ENCODE measurements at places on chromosomes 2 and 18. TPM values are rescaled to one million over a fixed set of nuclear protein-coding genes. Genes with fewer than 3 reads are reported as not detected.

The GAREM2 gene
- total RNA-seq, result 3.3 TPM

The RAPH1 gene
- 43.9 TPM for total RNA-seq

The RNF144A gene
- total RNA-seq, result 33.7 TPM

The SLC14A1 gene
- not detected for total RNA-seq

The EMILIN1 gene
- total RNA-seq, result 56.6 TPM

The CTIF gene
- 72.2 TPM for total RNA-seq

GRCh38 chr2:120243211-120243610 lies 9.4 kb upstream of the RALB start:
- no peaks in the 10 kb centered on the region for H3K36me3 ChIP-seq
- H3K27ac ChIP-seq, result no peak overlapping the region
- no peak for DNase-seq
- no peak overlapping the region for H3K4me3 ChIP-seq
- peaks cover 23% of the 10 kb centered on the region for H3K27me3 ChIP-seq
- H3K4me1 ChIP-seq, result peaks cover 19% of the 10 kb centered on the region

GRCh38 chr2:9123069-9123468 lies 83.5 kb upstream of the ASAP2 start:
- no peaks in the 10 kb centered on the region for H3K27me3 ChIP-seq
- no peaks in the 10 kb centered on the region for H3K4me1 ChIP-seq
- H3K4me3 ChIP-seq, result no peak overlapping the region
- H3K27ac ChIP-seq, result no peak overlapping the region
- no peak for DNase-seq

DNA sequence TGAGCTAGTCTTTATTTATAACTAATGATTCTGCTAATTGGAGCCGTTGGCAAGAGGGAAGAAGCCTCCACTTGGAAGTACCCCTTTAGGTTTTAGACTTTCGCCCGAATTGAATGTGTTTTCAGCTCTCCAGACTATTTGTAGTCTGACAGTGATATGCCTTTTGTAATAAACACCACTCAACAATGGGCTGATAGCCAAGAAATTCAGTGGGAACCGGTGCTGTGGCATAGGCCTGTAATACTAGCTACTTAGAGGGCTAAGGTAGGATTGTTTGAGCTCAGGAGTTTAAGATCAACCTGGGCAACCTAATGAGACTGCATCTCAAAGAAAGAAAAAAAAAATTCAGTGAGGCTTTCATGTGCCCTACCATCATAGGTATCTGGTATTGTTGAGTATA lies 13.6 kb upstream of the ZSCAN30 start:
- H3K4me1 ChIP-seq, result no peaks in the 10 kb centered on the region
- H3K27me3 ChIP-seq, result no peaks in the 10 kb centered on the region
- H3K36me3 ChIP-seq, result peaks cover 3% of the 10 kb centered on the region
- H3K27ac ChIP-seq, result no peak overlapping the region
- no peak for DNase-seq
- no peak overlapping the region for H3K4me3 ChIP-seq

DNA sequence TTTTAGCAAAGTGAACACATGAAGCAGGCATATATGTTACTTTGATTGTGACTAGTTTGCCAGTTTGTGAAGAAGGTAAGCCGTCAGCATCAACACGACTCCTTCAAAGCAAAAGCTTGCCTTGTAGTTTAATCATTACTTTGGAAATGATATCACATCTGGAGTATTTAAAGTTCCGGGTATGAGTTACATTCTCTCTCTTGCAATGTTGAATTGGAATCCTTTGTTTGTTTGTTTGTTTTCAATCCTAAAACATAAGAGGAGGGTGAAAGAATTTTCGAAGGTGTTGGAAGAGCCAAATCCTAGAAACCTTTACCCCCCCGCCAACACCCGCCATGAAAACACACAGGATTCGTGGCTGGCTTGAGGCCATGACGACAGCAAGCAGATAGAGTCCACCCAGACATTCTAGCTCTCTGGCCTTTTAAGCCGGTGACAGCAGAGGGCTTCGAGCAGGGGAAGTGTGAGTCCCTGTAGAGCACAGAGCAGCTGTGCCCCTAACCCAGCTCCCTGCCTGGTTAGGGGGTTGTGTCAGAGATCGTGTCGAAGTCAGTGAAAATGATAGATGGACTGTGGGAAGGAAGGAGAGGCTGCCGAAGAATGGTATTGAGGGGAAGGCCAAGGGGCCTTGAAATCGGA lies 103.8 kb upstream of the SMIM21 start:
- no peak overlapping the region for H3K4me3 ChIP-seq
- no peak for DNase-seq
- H3K27ac ChIP-seq, result no peak overlapping the region
- H3K27me3 ChIP-seq, result no peaks in the 10 kb centered on the region
- no peaks in the 10 kb centered on the region for H3K4me1 ChIP-seq
- H3K36me3 ChIP-seq, result no peaks in the 10 kb centered on the region

DNA sequence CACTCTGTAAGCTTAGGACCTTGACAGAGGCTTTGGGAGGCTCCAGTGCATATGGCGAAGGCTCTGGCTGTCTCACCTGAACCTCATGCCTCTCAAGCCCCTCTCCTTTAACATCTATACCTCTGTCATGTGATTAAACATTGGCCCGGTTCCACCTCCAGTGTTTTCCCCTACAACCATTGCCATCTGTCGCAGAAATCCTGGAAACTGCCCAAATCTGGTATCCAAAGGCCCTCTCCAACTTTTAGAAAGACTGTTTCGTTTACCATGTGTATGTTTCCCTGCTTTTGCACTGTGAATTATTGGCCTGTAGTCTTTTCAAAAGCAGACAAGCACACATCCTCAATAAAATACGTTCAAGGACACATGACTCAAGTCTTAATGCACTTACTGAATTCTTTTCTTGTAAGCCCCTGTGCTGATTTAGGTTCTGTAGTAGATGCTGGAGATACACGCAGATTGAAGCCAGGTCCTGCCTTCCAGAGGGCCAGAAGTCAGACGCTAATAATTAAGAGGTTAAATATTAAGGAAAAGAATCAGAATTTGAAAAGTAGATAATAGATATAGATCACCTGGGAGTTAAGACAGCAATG lies 386.4 kb upstream of the SLC14A2 start:
- no peaks in the 10 kb centered on the region for H3K27me3 ChIP-seq
- no peak overlapping the region for H3K27ac ChIP-seq
- no peaks in the 10 kb centered on the region for H3K36me3 ChIP-seq
- no peak for DNase-seq
- no peaks in the 10 kb centered on the region for H3K4me1 ChIP-seq
- no peak overlapping the region for H3K4me3 ChIP-seq

- H3K4me1 ChIP-seq, result no peaks in the 10 kb centered on the region
- no peak for DNase-seq
- no peak overlapping the region for H3K27ac ChIP-seq
Observed at GRCh38 chr2:206423147-206423546, 20.2 kb upstream of the ADAM23 start.

- no peaks in the 10 kb centered on the region for H3K27me3 ChIP-seq
- peak; percentile 16 for DNase-seq
- H3K4me1 ChIP-seq, result peaks cover 8% of the 10 kb centered on the region
- no peaks in the 10 kb centered on the region for H3K36me3 ChIP-seq
- peak within 1 kb of the TSS; percentile 63 for H3K4me3 ChIP-seq
Observed at GRCh38 chr2:230068651-230069055, at the start of gene SLC16A14. Gene SLC16A14 (minus strand): TSS chr2:230068924. CDS start chr2:230059352, 9,572 bp downstream.

DNA sequence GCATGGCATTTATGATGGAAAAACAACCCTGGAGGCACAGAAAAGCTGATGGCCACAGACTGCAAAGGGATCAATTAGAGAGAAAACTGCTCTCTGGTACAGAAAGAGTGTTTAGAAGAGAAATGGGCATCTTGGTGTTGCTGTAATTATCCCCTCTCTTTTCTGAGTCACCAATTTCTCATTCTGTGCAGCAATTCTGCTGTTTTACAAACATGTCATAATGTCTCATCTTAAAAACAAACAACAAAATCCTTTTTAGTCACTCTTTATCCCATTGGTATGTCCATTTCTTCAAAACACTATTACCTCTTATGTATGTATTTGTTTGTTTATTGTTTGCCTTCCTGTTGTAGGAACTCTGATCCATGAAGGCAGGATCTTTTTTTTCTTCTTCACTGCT lies 73.9 kb upstream of the HK2 start:
- no peak for DNase-seq
- no peaks in the 10 kb centered on the region for H3K27me3 ChIP-seq
- no peaks in the 10 kb centered on the region for H3K4me1 ChIP-seq
- H3K27ac ChIP-seq, result no peak overlapping the region

GRCh38 chr2:169775765-169776164 lies 22.9 kb upstream of the SSB start:
- no peaks in the 10 kb centered on the region for H3K27me3 ChIP-seq
- DNase-seq, result no peak
- no peak overlapping the region for H3K27ac ChIP-seq
- no peaks in the 10 kb centered on the region for H3K36me3 ChIP-seq
- no peak overlapping the region for H3K4me3 ChIP-seq

DNA sequence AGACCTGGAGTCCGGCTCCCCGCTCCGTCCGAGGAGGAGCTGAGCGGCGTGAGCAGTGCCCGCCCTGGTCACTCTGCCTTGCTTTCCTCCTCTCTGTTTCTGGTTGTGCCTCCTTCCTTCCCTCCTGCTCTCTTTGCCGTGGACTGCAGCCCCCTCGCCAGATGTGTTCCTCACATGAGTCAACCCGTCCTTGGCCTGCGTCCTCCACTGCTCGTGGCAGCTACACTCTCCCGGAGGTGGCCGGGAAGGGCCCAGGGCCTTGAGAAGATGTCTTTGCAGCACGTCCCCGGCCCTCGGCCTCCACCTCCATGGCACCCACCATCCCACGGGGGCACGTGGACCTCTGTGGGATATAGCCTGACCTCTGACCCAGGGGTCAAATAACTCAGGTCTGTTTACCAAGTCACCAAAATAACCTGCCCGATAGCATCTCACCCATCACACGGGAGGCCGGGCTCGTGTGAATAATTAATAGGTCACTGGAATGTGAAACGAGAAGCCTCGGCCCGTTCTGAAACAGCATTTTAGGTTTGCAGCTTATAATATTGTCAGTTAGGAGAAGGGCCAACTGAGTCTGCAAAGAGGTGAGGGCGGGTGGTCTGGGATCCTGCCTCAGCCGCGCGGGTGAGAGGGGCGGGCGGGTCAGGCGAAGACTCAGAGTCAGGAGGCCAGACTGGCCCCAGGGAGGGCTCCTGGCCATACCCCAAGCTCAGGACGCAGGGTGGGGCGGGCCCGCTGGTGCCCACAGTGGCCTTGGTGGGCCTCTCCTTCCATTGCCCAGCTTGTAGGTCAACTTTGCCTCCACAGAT lies 42.6 kb downstream of the NFATC1 start:
- no peak overlapping the region for H3K4me3 ChIP-seq
- H3K27ac ChIP-seq, result peak overlapping the region; percentile 3
- peaks cover 58% of the 10 kb centered on the region for H3K36me3 ChIP-seq
- H3K27me3 ChIP-seq, result no peaks in the 10 kb centered on the region
- H3K4me1 ChIP-seq, result peaks cover 15% of the 10 kb centered on the region
- DNase-seq, result no peak

- DNase-seq, result no peak
- no peaks in the 10 kb centered on the region for H3K27me3 ChIP-seq
- no peak overlapping the region for H3K4me3 ChIP-seq
- H3K27ac ChIP-seq, result no peak overlapping the region
- no peaks in the 10 kb centered on the region for H3K4me1 ChIP-seq
Observed at GRCh38 chr2:46252891-46253659, 44.1 kb upstream of the EPAS1 start.

- no peaks in the 10 kb centered on the region for H3K4me1 ChIP-seq
- DNase-seq, result no peak
- H3K4me3 ChIP-seq, result no peak overlapping the region
- no peaks in the 10 kb centered on the region for H3K27me3 ChIP-seq
Observed at GRCh38 chr2:132969371-132969985, 299.5 kb upstream of the LYPD1 start.

GRCh38 chr2:240840435-240841060 lies 20.5 kb upstream of the KIF1A start:
- no peaks in the 10 kb centered on the region for H3K4me1 ChIP-seq
- DNase-seq, result peak; percentile 69
- no peaks in the 10 kb centered on the region for H3K27me3 ChIP-seq
- no peak overlapping the region for H3K4me3 ChIP-seq

GRCh38 chr18:60506682-60507081 lies 134.1 kb upstream of the MC4R start:
- H3K4me3 ChIP-seq, result no peak overlapping the region
- H3K4me1 ChIP-seq, result no peaks in the 10 kb centered on the region
- H3K27ac ChIP-seq, result no peak overlapping the region
- no peaks in the 10 kb centered on the region for H3K27me3 ChIP-seq

DNA sequence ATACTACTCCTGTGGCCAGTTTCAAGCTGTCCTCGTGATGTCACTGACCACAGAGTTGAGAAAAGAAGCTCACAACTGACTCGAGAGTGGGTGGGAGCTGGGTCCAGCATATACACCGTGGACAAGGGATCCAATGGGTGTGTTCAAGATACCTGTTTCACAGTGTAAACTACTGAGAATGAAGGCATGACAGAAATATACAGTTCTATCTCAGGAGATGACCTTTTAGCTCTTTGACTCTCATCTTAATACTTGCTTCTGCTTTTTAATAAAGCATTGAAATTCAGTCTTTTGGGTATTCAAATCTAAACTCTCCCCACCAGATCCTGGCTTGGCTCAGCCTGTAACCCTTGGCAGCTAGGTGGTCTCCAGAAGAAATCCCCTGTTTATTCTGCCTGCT lies 130.1 kb downstream of the MAP2 start:
- H3K27me3 ChIP-seq, result no peaks in the 10 kb centered on the region
- no peaks in the 10 kb centered on the region for H3K36me3 ChIP-seq
- no peak overlapping the region for H3K4me3 ChIP-seq
- no peak overlapping the region for H3K27ac ChIP-seq

GRCh38 chr2:173075781-173076580 lies at the start of gene MAP3K20:
Gene MAP3K20 (plus strand): TSS chr2:173075846. CDS start chr2:173091032, 15,186 bp downstream.
- H3K27ac ChIP-seq, result peak within 1 kb of the TSS; percentile 92
- H3K36me3 ChIP-seq, result no peaks in the 10 kb centered on the region
- H3K4me3 ChIP-seq, result peak within 1 kb of the TSS; percentile 82
- no peaks in the 10 kb centered on the region for H3K27me3 ChIP-seq
- peaks cover 10% of the 10 kb centered on the region for H3K4me1 ChIP-seq

DNA sequence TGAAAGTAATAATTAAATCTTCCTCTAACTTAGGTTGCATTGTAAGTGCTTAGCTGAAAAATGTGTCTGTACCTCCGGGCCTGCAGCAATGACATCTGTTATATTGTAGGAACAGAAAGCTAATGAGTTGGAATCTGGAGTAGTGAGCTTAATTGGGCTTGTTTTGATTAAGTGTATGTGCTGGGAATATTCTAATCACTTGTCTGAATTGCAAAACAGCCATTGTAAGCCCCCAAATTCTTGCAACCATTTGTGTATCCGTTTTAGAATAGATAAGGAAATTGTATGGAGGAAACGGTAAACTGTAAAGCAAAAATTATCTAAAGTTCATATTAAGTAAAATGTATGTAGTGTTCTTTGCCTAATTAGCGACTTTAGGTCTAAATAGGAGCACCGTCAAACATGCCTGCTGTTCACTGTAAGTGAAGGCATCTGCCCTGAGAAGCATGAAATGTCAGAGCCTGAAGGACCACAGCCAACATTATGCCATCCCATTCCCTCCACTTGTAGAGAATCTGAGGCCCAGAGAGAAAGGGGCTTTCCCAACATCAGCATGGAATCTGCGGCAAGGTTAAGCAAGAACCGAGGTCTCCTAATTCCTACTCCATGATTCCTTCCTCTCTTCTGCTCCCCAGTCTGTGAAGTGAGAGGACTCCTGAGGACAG lies 466.4 kb downstream of the TDRD15 start:
- H3K27me3 ChIP-seq, result no peaks in the 10 kb centered on the region
- no peaks in the 10 kb centered on the region for H3K4me1 ChIP-seq
- no peak overlapping the region for H3K27ac ChIP-seq
- H3K36me3 ChIP-seq, result no peaks in the 10 kb centered on the region
- no peak for DNase-seq

GRCh38 chr2:173400760-173401159 lies 46.1 kb downstream of the CDCA7 start:
- DNase-seq, result no peak
- no peaks in the 10 kb centered on the region for H3K27me3 ChIP-seq
- no peaks in the 10 kb centered on the region for H3K36me3 ChIP-seq
- no peak overlapping the region for H3K27ac ChIP-seq
- no peak overlapping the region for H3K4me3 ChIP-seq

All from tibial nerve (tissue), 4 donors.